ENCODE measurements at places on chromosomes 5 and 9.

GRCh38 chr9:108854641-108855528, 901 bp downstream of the ACTL7B start:
- no peaks in the 10 kb centered on the region for H3K27me3 ChIP-seq
- no peak overlapping the region for H3K4me3 ChIP-seq
- no peak for DNase-seq
- H3K27ac ChIP-seq: no peak overlapping the region

- peaks cover 76% of the 10 kb centered on the region for H3K27me3 ChIP-seq
- no peak overlapping the region for H3K27ac ChIP-seq
- no peak overlapping the region for H3K4me3 ChIP-seq
- no peak for DNase-seq
Observed at GRCh38 chr5:88682131-88682530, 200.9 kb downstream of the MEF2C start.

- H3K27ac ChIP-seq: no peak overlapping the region
- no peaks in the 10 kb centered on the region for H3K36me3 ChIP-seq
- no peak for DNase-seq
- no peak overlapping the region for H3K4me3 ChIP-seq
Observed at GRCh38 chr5:149188383-149188782, 47.1 kb downstream of the ABLIM3 start.

DNA sequence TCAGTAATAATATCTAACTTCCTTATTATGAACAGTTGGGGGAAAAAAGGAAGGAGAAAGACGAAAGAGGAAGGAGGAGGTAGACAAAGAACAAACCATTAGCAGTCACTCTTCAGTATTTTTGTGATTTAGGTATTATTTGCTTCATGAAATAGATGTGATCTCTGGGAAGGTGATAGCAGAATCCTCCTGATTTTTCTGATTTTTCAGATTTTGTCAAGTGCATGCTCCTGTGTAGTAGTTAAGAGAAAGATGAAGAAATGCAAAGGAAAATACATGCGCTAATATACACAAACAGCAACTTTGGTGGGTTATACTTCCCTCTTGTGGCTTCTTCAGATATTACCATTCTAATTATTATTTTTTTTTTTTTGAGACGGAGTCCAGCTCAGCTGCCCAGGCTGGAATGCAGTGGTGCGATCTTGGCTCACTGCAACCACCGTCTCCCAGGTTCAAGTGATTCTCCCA, 31.6 kb downstream of the LMNB1 start:
- H3K4me3 ChIP-seq: no peak overlapping the region
- H3K4me1 ChIP-seq: no peaks in the 10 kb centered on the region
- DNase-seq: no peak
- no peak overlapping the region for H3K27ac ChIP-seq
- H3K27me3 ChIP-seq: no peaks in the 10 kb centered on the region
- H3K36me3 ChIP-seq: peaks cover 36% of the 10 kb centered on the region

GRCh38 chr5:60489377-60489776, 210.6 kb downstream of the DEPDC1B start:
- H3K27me3 ChIP-seq: no peaks in the 10 kb centered on the region
- no peak overlapping the region for H3K4me3 ChIP-seq
- DNase-seq: no peak
- no peak overlapping the region for H3K27ac ChIP-seq
- no peaks in the 10 kb centered on the region for H3K4me1 ChIP-seq

GRCh38 chr5:56410696-56411095, 177.6 kb upstream of the ANKRD55 start:
- H3K27me3 ChIP-seq: no peaks in the 10 kb centered on the region
- peaks cover 9% of the 10 kb centered on the region for H3K4me1 ChIP-seq
- H3K36me3 ChIP-seq: no peaks in the 10 kb centered on the region
- H3K4me3 ChIP-seq: no peak overlapping the region
- no peak overlapping the region for H3K27ac ChIP-seq

- DNase-seq: no peak
- no peaks in the 10 kb centered on the region for H3K27me3 ChIP-seq
- H3K4me3 ChIP-seq: no peak overlapping the region
Observed at GRCh38 chr9:136705564-136705963, 6.8 kb upstream of the DIPK1B start.

DNA sequence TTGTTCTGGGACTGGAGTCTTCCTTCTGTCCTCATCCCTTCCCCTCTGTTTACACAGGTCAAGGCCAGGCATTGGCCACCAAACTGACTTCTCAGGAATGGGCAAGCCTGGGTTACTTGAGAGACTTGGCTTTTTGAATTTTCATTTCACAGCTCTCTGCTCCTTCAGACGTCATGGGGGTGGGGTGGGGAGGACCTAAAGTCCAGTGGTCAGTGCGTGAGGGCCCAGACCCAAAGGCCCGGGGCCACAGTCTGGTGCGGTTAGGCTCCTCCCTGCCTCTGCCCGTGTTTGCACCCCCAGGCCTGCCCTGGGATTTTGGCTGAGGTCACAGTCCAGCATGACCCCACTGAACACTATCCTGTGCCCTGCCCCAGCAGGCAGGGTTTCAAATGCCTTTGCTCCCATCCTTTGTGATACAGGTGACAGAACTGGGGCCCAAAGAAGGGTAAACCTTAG, 4.1 kb upstream of the CXXC5 start:
- no peaks in the 10 kb centered on the region for H3K36me3 ChIP-seq
- no peak overlapping the region for H3K4me3 ChIP-seq
- no peak for DNase-seq
- H3K27ac ChIP-seq: peak overlapping the region; percentile 83

DNA sequence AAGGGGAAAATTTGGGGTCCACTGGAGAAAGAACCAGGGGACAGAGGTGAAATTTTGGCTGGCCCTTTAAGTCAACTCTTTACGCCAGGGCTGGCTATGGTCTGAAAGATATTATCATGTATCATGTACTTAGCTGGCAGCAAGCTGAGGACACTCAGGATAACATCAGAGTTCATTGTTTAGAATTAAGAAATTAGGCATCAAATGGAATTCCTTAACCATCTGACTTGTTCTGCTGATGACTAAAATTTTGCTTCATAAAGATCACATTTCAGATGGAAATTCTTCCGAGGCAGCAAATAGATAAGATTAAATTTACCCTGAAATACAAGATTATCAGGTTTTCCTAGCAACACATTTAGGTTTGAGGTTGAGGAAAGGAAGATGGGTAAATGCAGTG, 269.4 kb upstream of the KLF9 start:
- no peaks in the 10 kb centered on the region for H3K27me3 ChIP-seq
- H3K27ac ChIP-seq: no peak overlapping the region
- no peaks in the 10 kb centered on the region for H3K4me1 ChIP-seq
- H3K36me3 ChIP-seq: no peaks in the 10 kb centered on the region

DNA sequence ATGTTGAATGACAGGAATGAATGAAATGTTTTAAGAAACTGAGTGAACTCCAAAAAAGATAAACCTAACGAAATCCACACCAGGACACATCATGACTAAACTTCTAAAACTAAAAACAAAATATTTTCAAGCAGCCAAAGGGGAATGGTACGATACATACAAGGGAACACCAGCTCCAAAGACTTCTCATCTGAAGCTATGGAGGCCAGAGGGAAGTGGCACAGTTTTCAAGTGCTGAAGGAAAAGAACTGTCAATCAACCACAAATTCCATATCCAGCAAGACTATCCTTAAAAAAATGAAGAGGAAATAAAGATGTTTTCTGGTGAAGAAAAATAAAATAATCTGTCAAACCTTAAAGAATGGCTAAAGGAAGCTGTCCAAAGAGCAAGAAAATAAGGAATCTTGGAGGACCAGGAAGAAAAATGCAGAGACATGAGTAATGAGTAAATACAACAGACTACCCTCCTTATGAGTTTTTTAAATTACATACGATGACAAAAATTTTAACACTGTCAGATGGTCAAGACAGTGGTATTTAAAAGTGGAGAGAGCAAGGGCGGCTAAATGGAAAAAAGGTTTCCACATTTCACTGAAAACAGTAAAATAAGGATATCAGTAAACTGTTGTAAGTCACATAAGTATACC, 12.0 kb downstream of the CAMSAP1 start:
- H3K27ac ChIP-seq: no peak overlapping the region
- H3K4me1 ChIP-seq: peaks cover 11% of the 10 kb centered on the region
- no peaks in the 10 kb centered on the region for H3K27me3 ChIP-seq
- peak; percentile 63 for DNase-seq
- no peaks in the 10 kb centered on the region for H3K36me3 ChIP-seq

DNA sequence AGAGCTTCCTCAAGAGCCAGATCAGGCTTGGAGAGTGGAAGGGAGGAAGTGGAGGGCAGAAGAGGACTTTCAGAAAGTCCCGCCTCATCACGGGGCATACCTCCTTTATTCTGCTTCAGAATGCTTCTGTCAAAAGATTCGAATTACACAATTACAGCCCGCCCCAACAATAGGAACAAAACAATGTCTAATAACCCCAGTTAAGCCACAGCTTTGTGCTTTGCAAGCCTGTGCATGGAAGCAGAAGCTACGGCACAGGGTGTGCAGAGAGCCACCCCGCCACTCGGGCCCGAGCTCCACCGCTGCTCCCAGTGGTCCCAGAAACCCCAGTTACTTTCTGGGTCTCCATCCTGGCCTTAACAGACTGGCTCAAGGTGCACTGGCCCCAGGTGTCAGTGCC, 23.5 kb downstream of the HNRNPH1 start:
- H3K36me3 ChIP-seq: peaks cover 58% of the 10 kb centered on the region
- no peak overlapping the region for H3K4me3 ChIP-seq
- no peaks in the 10 kb centered on the region for H3K4me1 ChIP-seq
- no peak overlapping the region for H3K27ac ChIP-seq
- no peak for DNase-seq
- H3K27me3 ChIP-seq: no peaks in the 10 kb centered on the region

- no peaks in the 10 kb centered on the region for H3K27me3 ChIP-seq
- no peak overlapping the region for H3K4me3 ChIP-seq
- no peak overlapping the region for H3K27ac ChIP-seq
- DNase-seq: no peak
- no peaks in the 10 kb centered on the region for H3K36me3 ChIP-seq
Observed at GRCh38 chr5:75235711-75236110, 967 bp downstream of the ANKRD31 start.

DNA sequence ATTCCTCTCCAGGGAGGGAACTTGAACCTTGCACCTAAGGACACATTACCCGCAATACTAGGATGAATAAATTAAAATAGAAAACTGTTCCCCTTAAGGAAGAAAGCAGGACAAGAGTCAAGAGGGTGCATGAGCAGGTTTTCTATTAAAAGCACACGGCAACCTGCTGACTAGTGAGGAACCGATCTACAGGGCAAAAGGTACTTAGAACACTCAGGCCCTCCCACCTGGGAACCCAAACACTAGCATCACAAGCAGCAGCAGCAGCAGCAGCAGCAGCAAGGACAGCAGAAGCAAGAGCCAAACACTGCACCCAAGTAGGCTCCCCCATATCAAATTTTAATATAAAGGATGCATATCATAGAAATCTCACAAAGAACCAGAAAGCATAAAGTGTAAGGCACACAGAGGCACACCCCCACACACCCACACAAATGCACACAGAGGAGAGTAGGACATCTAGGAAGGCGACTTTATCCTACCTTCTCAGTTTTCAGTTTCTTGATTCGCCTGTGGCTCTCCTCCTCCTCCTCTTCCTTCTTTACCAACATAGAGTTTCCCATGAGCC, 2.8 kb downstream of the ZNF608 start:
- peak overlapping the region; percentile 58 for H3K4me3 ChIP-seq
- H3K27ac ChIP-seq: no peak overlapping the region
- DNase-seq: no peak
- H3K36me3 ChIP-seq: peaks cover 4% of the 10 kb centered on the region
- peaks cover 10% of the 10 kb centered on the region for H3K4me1 ChIP-seq

GRCh38 chr5:66143473-66144073, 527 bp upstream of the SREK1 start:
- peak overlapping the region; percentile 95 for H3K4me3 ChIP-seq
- H3K27ac ChIP-seq: peak overlapping the region; percentile 76
- no peak for DNase-seq
- peaks cover 3% of the 10 kb centered on the region for H3K4me1 ChIP-seq

GRCh38 chr5:106140101-106140500, 1530.6 kb downstream of the EFNA5 start:
- H3K4me3 ChIP-seq: no peak overlapping the region
- no peak overlapping the region for H3K27ac ChIP-seq
- DNase-seq: no peak
- H3K36me3 ChIP-seq: no peaks in the 10 kb centered on the region
- H3K4me1 ChIP-seq: no peaks in the 10 kb centered on the region
- no peaks in the 10 kb centered on the region for H3K27me3 ChIP-seq

DNA sequence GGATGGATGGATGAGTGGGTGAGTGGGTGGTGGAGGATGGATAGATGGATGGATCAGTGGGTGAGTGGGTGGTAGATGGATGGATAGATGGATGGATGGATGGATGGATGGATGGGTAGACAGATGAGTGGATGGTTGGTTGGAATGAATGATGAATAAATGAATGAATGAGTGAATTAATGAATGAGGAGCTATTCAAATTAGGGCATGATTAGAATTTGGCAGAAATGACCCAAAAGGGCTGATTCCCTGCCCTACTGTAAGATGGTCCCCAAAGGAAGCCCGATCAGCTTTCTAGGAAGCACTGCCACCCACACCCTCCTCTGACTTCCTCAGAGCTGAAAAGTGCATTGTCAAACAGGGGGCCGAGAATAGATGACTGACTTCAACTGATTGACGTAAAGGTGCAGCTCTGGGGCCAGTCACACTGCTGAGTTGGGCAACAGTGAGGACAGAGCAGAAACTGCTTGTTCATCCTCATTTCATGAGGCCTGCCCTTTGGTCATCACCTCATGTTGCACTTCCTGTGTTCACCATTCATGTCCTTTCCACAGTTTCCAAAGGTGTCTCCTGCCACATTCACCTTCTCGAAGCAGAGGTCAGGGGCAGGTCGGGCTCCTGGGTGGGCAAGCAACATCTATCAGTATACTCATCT, 34.3 kb downstream of the NIPAL4 start:
- H3K36me3 ChIP-seq: peaks cover 50% of the 10 kb centered on the region
- no peak for DNase-seq
- no peak overlapping the region for H3K27ac ChIP-seq

DNA sequence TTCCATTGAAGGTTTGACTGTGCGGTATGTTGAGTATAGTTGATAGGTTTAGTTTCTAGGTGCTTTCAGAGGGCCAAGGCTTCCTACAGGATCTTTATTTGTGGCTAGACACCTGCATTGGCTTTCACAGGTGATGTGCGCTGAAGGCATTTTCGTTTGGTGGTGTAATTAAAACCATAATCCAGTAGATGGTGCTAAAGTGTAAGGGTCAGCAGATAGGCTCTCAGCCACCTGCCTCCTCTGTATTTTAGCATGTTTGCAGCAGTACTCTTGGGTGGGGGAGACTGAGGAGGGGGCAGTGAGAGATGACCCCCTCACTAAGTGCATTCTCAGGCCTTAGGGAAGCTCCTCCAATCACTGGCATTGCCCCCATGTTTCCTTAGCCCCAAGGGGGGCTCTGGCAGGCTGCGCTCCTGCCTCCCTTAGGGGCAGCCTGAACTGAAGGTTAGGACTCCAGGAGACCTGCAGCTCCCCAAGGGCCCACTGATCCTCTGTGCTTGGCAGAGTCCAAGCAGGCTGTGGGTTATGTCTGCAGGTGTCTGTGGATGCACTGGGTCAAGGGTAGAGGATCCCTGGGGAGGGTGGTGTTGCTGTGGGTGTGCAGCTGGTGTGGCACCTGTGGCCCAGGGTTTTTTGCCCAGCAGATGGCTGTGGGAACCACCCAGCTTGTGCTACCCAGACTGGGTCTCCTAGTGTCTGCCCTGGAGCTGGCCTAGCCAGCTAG, 23.4 kb downstream of the CDK20 start:
- no peaks in the 10 kb centered on the region for H3K27me3 ChIP-seq
- H3K36me3 ChIP-seq: no peaks in the 10 kb centered on the region
- peak; percentile 5 for DNase-seq
- H3K4me1 ChIP-seq: no peaks in the 10 kb centered on the region
- no peak overlapping the region for H3K4me3 ChIP-seq
- H3K27ac ChIP-seq: no peak overlapping the region

- DNase-seq: no peak
- H3K27me3 ChIP-seq: no peaks in the 10 kb centered on the region
- H3K36me3 ChIP-seq: no peaks in the 10 kb centered on the region
- no peaks in the 10 kb centered on the region for H3K4me1 ChIP-seq
- H3K4me3 ChIP-seq: no peak overlapping the region
Observed at GRCh38 chr5:113250341-113250953, 184.3 kb downstream of the TSSK1B start.

Measured in trophoblast cell (in vitro differentiated cells and primary cell).